A549 treated with dexamethasone at 1 μM for 4 hours (cell line): ENCODE measurements at places on chromosomes 6 and 20. TPM values are rescaled to one million over a fixed set of nuclear protein-coding genes. Genes with fewer than 3 reads are reported as not detected.

The IMPG1 gene
- not detected in 5 replicates for total RNA-seq

The PMEPA1 gene
- total RNA-seq: 122 to 374 TPM (median 320 TPM) in 5 replicates

The SSTR4 gene
- total RNA-seq: 0.43 to 1.1 TPM (median 0.64 TPM) in 5 replicates

The C6orf15 gene
- total RNA-seq: 0.07 TPM in 1 of 5 replicates, not detected in the others

The TSBP1 gene
- total RNA-seq: not detected in 5 replicates

The HSPA1L gene
- total RNA-seq: 1.1 to 1.8 TPM (median 1.7 TPM) in 5 replicates

The CDH26 gene
- 0.06 to 0.17 TPM (median 0.13 TPM) in 5 replicates for total RNA-seq
